ENCODE measurements at places on chromosomes 1 and 21.

DNA sequence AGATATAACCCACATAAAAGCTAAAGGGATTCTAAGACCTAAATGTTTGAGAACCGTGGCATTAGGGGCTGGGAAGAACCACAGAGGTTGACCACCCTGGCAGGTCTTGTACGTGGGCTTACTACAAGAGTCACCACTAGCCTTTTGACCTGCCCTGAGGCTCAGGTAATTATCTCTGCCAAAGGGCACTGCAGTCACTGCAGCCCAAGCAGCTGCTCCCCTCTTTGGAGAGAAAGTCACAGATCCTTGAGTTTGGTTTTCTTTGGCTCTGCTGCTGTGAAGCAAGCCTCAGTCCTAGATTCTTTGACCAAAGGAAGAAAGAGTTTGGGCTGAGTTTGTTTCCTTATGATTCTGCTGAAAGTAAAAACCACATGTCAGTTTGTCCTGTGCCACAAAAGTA is 11.6 kb downstream of the PARK7 start:
- no peak for DNase-seq

- DNase-seq = no peak
These were observed 31.2 kb downstream of the IFNAR1 start for GRCh38 chr21:33355996-33356395.

GRCh38 chr1:51558375-51558924 is 39.4 kb upstream of the EPS15 start:
- DNase-seq = peak; percentile 37

- no peak for DNase-seq
These were observed 15.2 kb upstream of the KDM4A start for GRCh38 chr1:43634721-43635120.

DNA sequence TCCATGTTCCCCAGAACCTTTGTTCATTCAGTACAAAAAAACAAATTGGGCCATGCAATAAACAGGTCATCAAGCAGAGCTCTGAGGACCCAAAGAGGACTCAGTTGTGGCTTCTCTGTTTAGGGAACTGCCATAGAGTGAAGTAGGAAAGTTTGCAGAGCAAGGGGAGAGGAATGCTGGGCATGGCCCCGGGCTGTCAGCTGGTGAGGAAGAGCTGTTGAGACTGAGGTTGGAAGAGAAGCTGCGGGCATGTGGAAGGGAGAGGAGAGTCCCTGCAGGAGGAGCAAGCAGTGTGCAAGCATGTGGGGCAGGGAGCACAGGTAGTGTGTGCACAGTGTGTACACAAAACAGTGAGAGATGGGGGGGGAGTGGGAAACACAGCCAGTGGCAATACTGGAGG is 71.8 kb downstream of the NTPCR start:
- DNase-seq = no peak

DNA sequence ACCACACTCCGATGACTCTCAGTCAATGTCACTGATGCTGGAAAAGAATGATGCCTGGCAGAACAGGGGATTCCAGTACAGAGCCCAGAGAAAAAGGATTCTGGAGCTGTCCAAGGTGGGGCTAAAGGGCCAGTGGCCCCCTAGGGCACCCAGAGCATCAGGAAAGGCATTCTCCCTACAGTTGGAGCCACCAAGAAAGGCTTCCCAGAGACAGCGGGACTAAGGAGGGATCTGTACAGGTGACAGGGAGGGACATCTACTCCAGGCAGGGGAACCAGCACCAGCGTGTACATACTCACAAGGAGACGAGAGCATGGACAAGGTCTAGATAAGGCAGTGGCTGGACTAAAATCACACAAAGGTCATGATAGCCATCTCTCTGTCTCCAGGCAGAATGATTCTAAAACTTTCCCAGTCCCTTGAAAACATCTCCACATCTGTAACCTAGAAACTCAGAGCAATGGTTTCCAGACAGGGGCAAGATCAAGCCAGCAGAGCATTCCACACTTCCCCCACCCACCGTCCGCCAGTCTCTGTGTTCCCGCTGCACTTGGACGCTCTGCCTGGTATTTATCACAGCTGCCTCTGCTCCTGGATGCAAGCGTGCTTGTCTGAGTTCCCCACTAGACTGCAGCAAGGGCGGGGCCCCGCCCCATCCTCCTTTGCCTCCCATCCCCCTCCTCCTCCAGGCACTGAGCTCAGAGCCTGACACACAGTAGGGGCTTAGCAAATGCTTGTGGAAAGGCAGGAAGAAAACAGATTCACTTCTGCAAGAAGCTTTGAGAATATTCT is 111.6 kb upstream of the ZC3H12A start:
- DNase-seq = no peak

- DNase-seq = no peak
These were observed 181.3 kb upstream of the USP24 start for GRCh38 chr1:55396381-55396891.

- DNase-seq = no peak
These were observed 11.6 kb upstream of the ARHGEF16 start for GRCh38 chr1:3442901-3443300.

- DNase-seq = no peak
These were observed 179.6 kb downstream of the TGFBR3 start for GRCh38 chr1:91706140-91706957.

All from choroid plexus epithelial cell (primary cell).